Cortex of kidney (tissue), 1 donor: ENCODE measurements at places on chromosomes 12 and 14.

GRCh38 chr12:49900371-49900770, 3.3 kb downstream of the FAIM2 start:
- no peak for DNase-seq

DNA sequence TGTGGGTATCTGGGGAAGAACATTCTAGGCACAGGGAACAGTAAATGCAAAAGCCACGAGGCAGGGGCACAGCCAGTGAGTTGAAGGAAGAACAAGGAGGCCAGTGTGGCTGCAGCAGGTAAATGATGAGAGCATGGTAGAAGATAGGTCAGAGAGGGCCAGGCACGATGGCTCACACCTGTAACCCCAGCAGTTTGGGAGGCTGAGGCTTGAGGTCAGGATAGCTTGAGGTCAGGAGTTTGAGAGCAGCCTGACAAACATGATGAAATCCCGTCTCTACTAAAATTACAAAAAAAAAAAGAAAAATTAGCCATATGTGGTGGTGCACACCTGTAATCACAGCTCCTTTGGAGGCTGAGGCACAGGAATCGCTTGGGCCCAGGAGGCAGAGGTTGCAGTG, 86.7 kb upstream of the ESRRB start:
- DNase-seq: no peak

DNA sequence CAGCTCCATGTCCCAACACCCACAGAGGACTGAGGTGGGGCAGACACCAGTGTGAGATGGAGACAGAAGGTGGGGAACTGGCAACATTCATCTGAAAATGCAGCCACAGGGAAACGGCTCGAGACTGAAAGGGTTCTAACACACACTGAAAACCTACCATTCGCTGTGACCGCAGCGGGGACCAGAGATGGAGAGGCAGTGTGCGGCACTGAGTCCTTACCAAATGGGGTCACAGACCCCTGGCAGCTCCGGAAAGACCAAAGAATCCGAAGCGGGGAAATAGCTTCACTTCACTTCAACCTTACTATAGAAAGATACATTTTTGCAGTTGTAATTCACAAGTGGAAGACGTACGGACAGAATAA, 9.6 kb downstream of the BAG5 start:
- no peak for DNase-seq

- no peak for DNase-seq
Measured at GRCh38 chr12:74412606-74413230, 124.9 kb upstream of the ATXN7L3B start.

GRCh38 chr14:51202914-51203665, 37.0 kb upstream of the TMX1 start:
- DNase-seq: no peak

GRCh38 chr12:29921307-29921706, 137.6 kb upstream of the TMTC1 start:
- DNase-seq: no peak

GRCh38 chr14:61511558-61511948, 183.8 kb upstream of the HIF1A start:
- DNase-seq: no peak

- no peak for DNase-seq
Measured at GRCh38 chr12:57738661-57739237, at the start of gene AGAP2. Gene AGAP2, minus strand, starts transcription at chr12:57738742. Its CDS starts 496 bp downstream, at chr12:57738246.

GRCh38 chr12:92039046-92039445, 106.6 kb downstream of the BTG1 start:
- no peak for DNase-seq

DNA sequence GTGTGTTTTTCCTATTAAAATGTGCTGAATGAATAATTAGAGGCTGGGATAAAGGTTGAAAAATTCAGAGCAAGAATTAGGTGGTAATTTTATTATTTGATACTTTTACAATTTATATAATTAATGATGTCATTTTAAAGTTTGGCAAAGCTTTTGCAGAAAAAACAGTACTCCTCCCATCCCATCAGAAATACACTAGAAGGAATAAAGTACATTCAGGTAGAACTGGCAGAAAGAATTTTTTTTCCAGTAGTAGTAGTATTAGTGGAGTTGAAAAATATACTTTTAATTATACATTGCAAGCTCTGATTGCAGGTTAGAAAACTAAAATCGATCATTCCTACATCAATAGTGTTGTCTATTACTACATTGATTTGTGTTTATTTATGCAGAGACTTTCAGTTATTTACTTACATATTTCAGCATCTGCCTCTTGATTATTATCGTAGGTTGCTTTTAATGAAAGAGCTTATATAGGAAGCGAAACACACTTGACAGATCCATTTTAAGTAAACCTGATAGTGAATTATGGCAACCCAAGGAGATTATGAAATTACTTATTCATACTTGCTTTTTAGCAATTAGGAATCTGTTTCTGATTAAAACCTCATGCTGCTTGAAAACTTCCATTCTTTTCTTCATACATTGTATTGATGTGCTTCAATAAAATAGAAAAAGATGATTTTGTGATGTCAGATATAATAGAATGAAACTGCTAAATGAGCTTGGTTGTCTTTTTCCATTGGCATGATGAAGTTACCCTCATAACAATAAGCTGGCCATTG, 10.1 kb downstream of the FOXG1 start:
- DNase-seq: no peak

DNA sequence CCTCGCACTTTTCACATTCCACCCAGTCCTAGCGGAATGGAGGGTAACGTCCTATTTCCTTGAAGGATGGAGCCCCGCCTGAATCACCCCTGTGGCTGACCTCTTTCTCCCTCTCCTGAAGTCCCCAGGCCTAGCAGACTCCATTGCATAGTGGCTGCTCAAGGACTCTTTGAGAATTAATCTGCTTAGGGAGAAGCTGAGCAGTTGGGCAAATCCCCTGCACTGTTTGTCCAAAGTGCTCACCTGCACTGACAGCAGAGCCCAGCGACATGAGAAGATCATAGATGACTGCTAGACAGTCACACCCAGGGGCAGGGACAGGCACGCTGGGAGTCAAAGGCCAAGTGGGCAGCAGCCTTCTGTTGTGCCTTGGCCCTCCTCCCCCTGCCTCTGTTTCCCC, 37.7 kb upstream of the DICER1 start:
- DNase-seq: no peak

GRCh38 chr12:68349220-68349621, 17.1 kb upstream of the MDM1 start:
- DNase-seq: no peak

DNA sequence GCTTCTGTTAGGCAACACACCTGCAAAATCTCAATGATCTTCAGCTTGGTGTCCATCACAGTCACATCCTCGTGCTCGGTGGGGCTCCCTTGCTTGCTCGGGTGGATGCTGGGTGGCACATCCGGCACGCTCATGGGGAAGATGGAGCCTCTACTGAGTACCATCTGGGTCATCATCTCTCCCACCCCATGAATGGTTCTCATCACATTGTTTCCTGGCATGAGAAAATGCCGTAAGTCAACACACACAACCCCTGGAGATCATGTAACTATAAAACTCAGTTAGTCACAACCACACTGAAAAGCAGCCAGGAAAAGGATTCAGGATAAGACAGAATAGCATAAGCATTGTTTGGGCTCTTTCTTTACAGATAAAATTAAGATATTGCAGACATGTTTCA, 201.1 kb downstream of the ITPR2 start:
- no peak for DNase-seq

DNA sequence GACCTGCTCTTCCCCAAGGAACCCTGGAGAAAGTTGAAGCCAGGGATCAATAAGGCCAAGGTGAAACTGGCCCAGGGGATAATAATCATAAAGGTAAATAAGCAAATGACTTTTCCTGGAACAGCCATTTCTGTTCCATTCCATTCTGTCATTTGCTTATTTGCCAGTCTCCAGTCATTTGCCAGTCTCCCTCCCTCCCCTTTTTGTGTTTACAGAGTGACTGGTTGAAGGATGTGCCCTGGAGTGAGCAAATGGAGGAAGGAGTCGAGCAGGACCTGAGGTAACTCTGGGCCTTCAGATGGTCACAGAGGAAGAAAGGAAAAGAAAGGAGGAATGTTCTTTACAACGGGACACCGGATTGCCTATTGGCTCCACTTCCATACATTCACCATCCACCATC, 17.8 kb upstream of the DCD start:
- no peak for DNase-seq

DNA sequence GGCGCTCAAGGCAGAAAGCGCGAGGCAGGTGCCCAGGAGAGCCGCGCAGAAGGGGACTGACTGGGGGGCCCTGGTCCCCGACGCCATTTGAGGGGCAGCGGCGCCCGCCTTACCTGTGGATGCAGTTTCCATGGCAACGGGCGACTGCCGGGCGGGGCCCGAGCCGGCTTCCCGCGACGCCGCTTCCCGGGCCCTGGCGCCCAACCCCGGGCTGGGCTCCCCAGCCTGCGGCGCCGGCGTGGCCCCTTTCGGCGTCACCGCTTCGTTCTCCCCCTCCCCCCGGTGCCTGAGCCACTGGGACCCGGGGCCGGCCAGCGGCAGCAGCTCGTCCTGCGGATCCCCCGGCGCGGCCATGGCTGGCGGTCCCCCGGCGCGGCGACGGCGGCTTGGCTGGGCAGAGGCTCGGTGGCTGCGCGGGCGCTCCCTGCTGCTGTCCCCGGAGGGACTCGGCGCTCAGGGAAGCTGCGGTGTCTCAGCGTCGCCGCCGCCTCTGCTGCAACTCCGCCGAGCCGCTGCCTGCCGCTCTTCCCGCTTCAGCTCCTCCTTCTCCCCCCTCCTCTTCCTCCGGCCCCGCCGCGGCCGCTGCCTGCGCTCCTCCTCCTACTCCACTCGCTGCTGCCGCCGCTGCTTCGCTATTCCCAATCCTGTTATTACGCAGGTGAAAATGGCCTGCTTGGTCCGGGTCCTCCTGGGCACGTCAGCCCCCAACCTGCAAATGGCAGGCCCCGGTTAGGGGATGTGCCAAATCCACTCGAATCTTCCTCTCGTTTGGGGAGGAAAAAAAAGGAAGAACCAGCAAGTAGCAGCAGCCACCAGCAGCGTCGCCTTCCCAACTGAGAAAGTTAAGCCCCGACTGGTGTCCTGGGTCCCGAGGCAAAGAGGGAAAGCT, at the start of gene RTN1:
RTN1 (minus strand) TSS at position 500 of the 889 bp plus-strand sequence; CDS start at position 354, 146 bp downstream.
- DNase-seq: no peak
